Stimulated activated CD8-positive, alpha-beta memory T cell treated with anti-CD3 and anti-CD28 coated beads, Interleukin-15, amount 100 ng/mL, for 48 hours (primary cell): ENCODE measurements at places on chromosomes 6 and 20.

GRCh38 chr6:2935566-2936291 is 32.6 kb upstream of the SERPINB9 start:
- DNase-seq, result no peak

GRCh38 chr20:37523911-37524700 is 3.1 kb downstream of the NNAT start:
- DNase-seq, result no peak

- DNase-seq, result no peak
Measured at GRCh38 chr6:106347219-106347618, 13.3 kb upstream of the CRYBG1 start.

GRCh38 chr20:23684261-23684660 is 4.6 kb downstream of the CST4 start:
- no peak for DNase-seq

- no peak for DNase-seq
Measured at GRCh38 chr6:150924808-150925589, 59.5 kb downstream of the MTHFD1L start.

DNA sequence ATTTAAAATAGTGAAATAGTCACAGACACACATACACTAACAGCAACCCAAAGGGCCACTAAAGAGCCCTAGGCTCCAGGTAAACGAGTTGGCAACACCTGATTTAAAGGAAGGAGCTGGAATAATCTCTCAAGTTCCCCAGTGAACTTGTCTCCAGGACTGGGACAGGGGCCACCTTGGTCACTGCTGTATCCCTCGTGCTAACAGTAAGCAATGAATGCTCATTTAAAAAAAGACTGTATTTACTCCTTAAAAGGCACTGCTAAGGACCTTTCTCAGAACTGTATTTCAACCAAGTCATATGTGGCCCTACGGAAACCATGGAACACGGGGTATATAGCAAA is 1.3 kb downstream of the DIDO1 start:
- no peak for DNase-seq
